ENCODE measurements at places on chromosomes 5 and 9.

GRCh38 chr5:90902651-90903386, 344.2 kb downstream of the ADGRV1 start:
- no peak for DNase-seq

DNA sequence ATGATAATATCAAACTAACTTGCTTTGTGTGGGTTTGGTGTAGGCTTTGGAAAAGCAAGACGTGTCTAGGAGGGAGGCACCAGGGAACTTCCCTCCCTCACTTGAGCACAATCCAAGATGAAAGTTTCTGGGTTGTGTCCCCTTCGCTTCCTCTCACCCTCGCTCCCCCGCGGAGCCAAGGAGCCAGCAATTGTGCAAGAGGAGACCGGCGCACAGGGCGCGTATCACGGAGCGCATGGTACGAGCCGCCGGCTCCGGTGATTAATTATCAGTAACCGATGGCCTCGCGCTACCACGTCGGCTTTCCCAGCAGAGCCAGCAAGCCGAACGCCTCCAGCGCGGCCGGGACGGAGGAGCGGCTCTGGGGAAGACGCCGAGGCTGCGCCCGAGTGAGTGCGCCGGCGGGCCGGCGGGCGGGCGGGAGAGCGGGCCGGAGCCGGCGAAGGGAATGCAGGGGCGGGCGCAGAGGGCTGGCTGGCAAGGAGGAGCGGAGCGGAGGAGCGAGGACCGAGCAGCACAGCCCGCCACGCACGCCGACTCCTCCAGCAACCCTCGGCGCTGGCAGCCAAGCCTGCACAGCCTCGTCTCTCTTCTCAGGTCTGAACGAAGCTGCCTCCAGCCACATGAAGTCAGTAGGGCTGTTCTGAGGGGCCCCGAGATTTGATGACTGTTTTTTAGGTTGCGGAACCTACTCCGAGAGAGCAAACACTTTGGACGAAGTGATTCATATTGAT, 143.6 kb downstream of the BNC2 start:
- DNase-seq = no peak

- DNase-seq = no peak
These were observed 2.2 kb downstream of the NXNL2 start for GRCh38 chr9:88536951-88537760.

DNA sequence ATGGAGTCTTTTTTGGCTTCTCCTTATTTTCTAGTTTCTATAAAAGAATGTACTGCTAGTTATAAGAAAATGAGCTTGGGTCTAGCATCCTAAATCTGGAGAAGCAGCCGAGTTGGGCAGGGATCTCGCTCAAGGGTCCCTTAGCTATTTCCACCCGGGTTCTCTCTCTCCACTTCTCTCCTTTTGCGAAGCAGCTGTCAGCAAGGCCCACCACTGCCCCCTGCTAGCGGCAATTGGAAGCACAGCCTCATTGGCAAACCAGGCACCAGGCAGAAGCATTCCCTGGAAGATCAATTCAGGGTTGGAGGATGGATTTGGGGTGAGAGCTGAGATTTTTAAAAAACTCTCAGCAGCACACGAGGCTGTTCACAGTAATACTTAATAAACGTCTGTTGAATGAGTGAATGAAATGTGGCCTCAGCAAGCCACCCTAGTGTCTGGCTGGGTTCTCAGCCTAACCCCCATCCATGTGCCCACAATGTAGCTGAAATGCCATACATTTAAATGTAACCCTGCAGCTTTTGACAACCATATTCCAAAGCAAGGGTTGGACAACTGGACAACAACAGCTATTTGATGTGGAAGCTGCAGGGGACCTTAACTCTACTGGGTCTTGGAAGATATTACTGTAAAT, 34.6 kb upstream of the TNIP1 start:
- DNase-seq = peak; percentile 52

DNA sequence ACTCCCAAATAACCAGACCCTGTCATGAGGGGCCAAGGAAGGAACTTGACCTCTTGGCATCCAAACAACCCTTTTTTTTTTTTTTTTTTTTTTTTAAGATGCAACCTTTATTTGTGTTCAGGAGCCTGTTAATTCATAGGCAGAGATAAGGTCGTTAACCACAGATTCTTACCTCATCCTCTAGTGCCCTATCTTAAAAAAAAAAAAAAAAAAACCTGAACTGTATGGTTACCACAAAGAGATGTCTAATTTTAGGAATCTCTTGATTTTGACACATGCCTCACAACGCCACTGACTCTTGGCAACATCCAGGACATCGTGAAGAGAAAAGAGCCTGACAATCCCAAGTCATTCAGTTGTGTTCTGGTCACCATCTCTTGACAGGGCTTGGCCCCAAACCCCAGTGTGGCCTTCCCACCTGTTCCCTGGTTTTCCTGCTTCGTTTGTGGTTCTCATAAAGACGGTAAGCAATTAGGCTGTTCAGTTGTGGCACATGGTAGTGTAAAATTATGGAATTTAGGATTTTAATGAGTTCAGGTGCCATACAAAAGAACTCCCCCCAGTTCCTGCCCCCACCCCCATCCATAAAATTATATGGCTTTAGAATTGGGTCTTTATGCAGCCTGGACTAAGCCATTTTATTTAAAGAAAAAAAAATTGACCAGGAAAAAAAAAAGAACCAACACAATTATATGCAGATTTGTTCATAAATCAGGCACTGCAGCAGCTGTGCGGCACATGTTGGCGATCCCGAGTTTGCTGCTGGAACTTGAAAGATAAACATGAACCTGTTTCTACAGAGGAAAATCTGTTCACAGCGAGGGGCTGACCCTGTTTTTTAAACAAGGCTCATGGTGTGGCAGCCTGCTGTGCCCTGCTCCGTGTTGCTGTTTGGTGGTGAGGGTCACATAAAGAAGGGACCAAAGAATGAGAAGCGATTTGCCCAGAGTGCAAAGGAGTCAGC, 267.8 kb upstream of the CLINT1 start:
- DNase-seq = no peak

DNA sequence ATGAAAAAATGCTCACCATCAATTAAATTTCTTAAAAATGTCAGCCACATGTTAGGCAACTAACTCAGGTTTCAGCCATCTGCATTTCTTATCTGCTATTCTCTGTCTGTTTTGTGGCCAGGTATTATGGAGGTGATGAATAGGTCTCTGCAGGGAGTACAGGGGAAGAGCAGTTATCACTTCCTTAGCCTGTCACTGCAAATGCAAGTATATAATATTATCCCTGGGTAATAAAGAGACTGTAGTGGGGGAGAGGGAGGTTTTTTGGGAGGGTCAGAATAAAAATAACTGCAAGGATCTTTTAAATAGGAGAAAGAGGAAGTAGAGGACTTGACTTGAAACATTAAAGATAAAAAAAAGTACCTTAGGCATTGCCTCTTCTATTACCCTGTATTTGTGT, 49.6 kb upstream of the PTGER4 start:
- DNase-seq = no peak

- no peak for DNase-seq
These were observed 17.0 kb downstream of the BTNL8 start for GRCh38 chr5:180915924-180916323.

DNA sequence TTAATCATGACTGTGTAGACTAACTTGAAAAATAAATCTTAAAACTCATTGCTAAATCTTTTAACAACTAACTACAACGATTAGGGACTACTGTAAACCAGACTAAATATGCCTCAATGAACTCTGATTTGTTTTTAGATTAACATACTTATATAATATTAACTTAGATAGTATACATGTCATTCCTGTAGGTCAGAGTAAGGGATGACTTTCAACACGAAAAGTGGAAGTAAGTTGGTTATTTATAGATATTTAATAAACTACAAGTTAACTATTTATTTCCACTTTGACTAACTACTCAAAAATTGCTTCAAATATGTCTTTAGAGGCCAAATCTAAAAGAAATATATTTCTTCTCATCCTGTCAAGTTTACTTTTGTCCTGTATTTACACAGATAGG, 795.6 kb downstream of the PTPRD start:
- no peak for DNase-seq

DNA sequence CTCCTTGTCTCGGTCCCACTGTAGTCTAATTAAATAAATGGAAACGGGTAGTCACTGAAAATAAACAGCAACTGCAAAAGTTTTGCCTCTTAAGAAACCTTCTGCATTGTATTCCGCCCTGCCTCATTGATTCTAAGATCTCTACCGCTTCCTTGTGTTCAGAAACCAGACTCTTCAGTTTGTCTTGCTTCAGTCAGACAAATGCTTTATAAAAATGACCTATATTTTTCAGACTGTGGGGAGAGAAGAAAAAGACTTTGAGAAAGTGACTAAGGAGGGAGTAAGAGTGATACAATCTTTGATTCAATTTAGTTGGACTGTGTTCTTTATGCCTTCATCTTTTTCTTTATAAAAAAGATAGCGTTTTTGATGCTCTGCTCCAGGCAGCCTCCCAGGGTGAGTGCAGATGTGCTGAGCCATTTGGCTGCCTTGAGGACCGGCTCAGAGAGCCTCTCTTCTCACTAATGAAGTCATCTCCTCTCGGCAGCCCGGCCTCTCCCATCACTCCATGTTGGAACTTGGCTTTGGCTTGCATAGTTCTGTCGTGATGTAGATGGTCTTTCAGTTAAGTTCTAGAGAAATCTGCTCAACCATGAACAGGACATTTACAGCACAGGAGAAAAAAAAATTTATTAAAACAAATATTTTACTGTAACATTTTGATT, 4.0 kb upstream of the VCAN start:
- DNase-seq = no peak

GRCh38 chr5:40841068-40841805, at the start of gene CARD6:
Gene CARD6 (plus strand): TSS chr5:40841367. CDS start chr5:40841383, 16 bp downstream.
- no peak for DNase-seq

- DNase-seq = no peak
These were observed 41.4 kb downstream of the CCDC180 start for GRCh38 chr9:97348871-97349270.

- no peak for DNase-seq
These were observed 27.1 kb downstream of the COX7C start for GRCh38 chr5:86644843-86645242.

GRCh38 chr9:456365-456764, 241.7 kb downstream of the DOCK8 start:
- no peak for DNase-seq

DNA sequence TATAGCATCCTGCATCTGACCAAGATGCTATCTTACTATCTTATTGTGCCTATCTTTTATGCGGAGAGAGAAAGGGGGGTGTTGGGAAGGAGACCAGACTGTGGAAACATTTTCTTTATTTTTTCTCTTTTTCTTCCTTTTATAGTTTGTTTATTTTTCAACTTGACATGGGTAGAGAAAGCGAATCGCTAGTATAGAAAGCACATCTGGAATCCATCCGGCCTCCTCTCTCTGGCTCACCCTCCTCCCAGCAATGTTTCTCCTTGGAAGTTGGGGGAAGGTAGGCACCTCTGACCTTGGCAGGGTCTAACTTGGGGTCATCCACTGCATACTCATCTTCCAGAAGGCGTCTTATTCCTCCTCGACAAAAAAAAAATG, 3.9 kb downstream of the S1PR3 start:
- DNase-seq = no peak

DNA sequence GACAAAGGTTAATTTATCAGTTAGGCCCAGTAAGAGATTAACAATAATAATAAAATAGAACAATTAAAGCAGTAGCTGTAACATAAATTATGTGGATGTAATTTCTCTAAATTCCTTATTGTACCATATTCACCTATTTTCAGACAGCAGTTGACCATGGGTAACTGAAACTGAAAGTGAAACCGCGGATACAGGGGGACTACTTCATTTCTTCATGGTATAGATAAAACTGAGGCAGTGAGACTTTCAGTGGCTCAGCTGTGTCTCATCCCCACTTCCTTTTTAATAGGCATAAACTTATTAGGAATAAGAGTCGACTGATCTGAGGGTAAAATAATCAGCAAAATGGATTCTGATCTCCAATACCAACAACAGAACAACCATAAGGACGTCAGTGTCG, 174.0 kb upstream of the WWC1 start:
- no peak for DNase-seq

- DNase-seq = no peak
These were observed 972.5 kb upstream of the CTNND2 start for GRCh38 chr5:12876541-12877298.

DNA sequence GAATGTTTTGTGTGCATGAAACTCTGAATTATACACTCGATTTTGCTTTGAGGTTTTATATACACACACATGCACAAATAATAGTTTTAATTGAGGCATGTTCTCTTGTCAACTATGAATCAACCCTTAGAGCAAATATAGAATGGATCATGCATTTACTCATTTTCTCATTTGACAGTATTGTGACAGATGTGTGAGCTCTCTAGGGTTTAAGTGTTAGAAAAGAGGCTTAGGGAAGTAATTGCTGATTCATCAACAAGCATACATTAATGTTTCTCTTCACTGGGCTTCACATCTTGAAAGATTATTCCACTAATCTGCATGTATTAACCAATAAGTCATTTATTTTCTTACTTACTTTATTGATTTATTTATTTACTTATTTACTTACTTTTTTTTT, 1356.8 kb upstream of the ACO1 start:
- no peak for DNase-seq

DNA sequence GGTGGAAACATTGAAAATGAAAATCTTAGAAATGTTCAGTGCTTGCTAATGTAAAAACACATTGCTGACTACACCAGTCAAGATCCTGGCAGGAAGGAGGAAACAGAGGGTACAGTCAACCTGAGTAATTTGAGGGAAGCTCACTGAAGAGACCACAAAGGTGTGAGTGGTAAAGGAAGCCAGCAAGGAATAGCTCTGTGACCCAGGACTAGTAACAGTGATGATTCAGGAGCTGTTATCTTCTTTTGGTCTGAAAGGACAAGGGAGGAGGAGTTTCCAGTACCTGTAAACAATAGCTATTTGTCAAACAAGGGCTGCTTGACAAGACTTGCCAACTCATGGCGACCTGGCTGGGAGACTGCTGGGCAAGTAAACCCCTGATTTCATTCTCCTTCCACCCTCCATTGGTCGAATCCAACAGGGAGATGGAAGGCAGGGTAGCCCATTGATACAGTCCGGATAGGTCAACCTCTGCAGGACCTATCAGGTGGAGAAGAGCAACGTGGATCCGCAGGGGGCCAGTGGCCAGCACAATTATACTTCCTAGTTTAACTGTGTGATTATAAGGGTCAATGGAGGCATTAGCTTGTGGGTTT, 68.1 kb downstream of the MAMDC2 start:
- DNase-seq = no peak

- no peak for DNase-seq
These were observed 58.4 kb upstream of the DAB2IP start for GRCh38 chr9:121593066-121593465.

GRCh38 chr5:83436276-83436675, 35.3 kb upstream of the VCAN start:
- DNase-seq = no peak

- DNase-seq = no peak
These were observed 6.6 kb downstream of the ST6GALNAC6 start for GRCh38 chr9:127892831-127893230.

GRCh38 chr5:96588539-96588938, 73.6 kb upstream of the CAST start:
- no peak for DNase-seq

Measured in T-helper 1 cell (primary cell).